ENCODE measurements at places on chromosomes 3 and 15.

DNA sequence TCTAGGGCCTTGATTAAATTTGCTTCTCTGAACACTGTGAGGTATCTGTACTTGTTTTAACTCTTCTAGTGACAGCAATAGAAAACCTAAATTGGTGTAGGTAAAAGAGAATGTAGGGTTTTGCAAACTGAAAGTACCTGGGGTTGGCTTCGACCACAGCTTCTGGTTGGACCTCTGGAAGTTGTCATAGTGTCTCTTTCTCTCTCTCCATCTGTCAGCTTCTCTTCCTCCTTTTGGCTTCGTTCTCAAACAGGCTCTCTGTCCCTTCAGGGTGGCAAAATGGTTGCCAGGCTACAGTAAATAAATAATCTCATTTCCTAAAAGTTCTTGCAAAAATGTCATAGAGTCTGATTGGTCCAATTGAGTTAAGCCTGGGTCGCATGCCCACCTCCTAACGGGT lies 149.3 kb upstream of the CTDSPL start:
- no peak for DNase-seq

- no peak for DNase-seq
Observed at GRCh38 chr3:18446149-18446825, 21.1 kb upstream of the SATB1 start.

DNA sequence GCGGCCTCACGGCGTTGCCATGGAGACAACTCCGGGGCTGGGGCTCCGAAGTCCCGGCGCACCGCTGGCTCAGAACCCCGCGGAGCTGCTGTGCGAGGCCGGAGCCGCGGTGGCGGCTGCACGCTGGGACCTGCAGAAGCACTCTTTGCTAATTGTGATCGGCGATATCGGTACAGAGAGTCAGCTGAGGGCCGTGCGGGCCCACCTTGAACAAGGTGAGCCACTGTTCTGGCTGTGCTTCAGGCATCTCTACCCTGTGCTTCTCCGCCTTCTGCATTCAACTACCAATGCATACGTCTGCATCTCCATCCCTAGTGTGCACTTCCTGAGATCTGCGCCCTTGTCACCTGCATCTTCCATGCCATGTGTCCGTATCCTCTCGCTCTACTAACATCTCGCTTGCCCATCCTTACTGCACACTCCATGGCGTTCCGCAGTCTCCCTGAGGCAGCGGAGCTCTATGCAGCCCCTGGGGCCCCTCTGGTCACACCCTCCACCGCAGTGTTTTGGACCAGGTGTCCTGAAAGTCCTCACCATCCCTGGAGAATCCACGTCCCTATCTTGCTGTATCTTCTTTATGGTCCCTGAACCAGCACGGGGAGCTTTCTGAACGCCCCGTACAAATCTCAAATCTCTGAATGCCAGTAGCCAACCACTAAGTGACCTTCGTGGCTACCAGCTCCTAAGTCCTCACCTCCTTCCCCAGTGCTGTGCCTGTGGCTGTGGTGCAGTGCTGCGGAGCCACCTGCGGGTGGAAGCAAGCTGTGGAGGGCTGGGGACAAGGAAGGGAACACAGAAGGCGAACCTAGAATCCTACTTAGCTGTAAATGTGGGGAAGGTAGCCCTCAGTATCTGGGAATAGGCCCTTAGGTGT lies 6.2 kb upstream of the MAP1A start:
- DNase-seq = no peak

GRCh38 chr15:48992545-48992944 lies 28.8 kb upstream of the SHC4 start:
- no peak for DNase-seq

DNA sequence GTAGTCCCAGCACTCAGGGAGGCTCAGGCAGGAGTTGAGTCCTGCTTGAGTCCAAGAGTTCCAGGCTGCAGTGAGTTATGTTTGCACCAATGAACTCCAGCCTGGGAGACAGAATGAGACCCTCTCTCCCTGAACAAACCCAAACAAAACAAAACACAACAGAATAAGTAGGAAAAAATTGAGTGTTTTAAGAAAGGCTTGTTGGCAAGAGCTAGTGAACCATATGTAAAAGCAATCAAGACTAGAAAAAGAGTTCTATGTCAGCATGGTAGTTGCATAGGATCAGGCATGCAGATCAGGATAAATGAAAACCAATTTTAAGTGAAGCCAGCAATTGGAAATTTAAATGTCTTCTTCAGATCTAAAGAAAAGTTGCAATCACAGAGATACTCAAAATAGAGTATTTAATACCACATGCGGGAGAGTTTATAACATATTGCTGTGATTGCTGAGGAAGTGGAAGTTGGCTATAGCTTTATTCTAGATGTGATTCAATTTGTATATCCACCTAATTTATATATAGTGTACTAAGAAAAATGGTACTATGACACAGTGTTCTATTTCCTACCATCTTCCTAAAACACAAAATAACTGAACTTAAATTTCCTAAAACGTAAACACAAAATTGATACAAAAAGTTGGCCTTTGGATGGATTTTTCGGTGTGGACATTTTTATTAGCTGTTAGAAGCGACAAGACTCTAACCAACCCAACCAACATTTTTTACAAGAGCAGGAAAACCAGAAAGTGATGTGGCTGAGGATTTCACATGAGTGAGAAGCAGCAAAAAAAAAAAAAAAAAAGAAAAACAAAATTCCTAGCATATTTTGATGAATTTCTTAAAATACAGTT lies 101.9 kb upstream of the ROBO1 start:
- DNase-seq = no peak

DNA sequence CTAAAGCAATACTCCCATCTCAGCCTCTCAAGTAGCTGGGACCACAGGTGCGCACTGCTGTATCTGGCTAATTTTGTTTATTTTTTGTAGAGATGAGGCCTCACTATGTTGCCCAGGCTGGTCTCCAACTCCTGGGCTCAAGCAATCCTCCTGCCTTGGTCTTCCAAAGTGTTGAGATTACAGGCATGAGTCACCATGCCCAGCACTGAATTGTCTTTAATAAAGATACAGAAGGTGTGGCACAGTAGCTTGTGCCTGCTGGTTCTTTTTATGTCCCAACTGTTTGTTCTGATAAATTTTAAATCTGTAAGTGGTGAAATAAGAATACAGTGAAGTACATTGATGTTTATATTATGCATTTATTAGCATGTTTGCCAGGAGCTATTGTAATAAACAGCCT lies 20.6 kb upstream of the TRAK1 start:
- DNase-seq = no peak

GRCh38 chr15:86620641-86621349 lies 541.1 kb downstream of the AGBL1 start:
- no peak for DNase-seq

DNA sequence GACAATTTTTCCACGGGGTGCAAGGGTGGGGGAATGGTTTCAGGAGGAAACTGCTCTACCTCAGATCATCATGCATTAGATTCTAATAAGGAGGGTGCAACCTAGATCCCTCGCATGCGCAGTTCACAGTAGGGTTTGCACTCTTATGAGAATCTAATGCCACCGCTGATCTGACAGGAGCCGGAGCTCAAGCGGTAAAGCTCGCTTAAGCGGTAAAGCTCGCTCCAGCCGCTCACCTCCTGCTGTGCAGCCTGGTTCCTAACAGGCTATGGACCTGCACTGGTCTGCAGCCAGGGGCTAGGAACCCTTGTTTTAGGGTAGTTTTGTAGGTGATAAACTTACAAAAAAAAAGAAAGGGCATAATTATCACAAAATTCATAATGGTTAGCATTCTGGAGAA lies 53.9 kb upstream of the RYR3 start:
- no peak for DNase-seq

- DNase-seq = no peak
Observed at GRCh38 chr3:126732281-126733060, 28.4 kb downstream of the CHCHD6 start.
